Lung (tissue), 17 donors: ENCODE measurements at places on chromosomes 4 and X. TPM values are rescaled to one million over a fixed set of nuclear protein-coding genes. Genes with fewer than 3 reads are reported as not detected.
A peak's percentile ranks its signal among the peaks of the same experiment; 100 is the strongest.

The SLITRK4 gene
- 0.52 TPM for total RNA-seq

The KANTR gene
- 10.7 TPM for total RNA-seq

The TEX13C gene
- total RNA-seq = not detected

The DDX53 gene
- total RNA-seq = not detected

The DOK7 gene
- 2.7 TPM for total RNA-seq

DNA sequence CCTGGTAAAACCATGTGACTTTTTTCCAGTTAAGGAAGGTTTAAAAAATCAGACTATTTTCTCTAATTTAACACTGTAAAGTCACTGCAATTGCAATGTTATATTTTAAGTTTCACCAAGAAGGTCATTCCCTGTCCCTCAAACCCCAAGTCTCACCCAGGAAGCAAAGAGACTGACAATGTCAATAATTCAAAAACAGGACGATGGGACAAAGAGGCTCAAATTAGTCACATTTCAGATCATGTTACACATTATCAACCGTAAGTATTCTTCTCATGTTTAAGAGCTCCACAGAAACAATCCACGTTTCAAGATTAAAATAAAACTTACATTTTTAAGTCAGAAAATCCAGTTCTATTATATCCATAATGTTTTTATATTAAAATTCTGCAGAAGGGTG, 13.2 kb downstream of the SHISA3 start:
- DNase-seq = no peak
- no peak overlapping the region for H3K27ac ChIP-seq
- no peak overlapping the region for H3K4me3 ChIP-seq
- H3K36me3 ChIP-seq = no peaks in the 10 kb centered on the region
- H3K27me3 ChIP-seq = no peaks in the 10 kb centered on the region

DNA sequence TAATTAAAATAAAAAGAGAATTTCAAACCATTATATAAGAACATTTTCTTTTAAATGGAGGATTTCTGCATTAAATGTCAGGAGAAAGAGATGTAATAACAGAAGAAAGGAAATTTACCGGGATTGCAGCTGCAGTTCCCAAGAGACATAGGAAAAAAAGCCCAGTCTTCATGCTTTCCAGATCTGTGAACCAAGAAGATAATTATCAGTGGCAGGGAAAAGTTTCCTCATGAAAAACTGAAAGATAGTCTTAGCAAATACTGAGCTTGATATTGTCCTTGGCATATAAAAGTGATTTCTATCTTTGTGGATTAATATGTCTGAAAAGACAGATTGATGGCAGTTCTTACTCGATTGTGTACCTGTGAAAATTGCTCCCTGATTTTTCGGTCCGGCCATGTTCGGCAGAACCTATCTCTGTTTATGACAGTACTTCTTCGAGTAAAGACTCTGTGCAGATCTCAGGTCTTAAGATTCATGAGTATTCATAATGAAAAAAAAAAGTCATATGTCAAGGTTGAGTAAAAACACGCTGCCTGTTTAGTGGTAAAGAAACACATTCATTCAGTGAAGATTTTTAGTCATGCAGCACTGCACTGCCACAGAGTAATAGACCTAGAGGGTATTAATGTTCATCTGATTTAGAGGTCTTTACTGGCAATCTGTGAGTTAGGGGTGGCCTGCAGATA, 29.6 kb downstream of the SPARCL1 start:
- H3K27ac ChIP-seq = peak overlapping the region; percentile 60
- H3K4me1 ChIP-seq = peaks cover 4% of the 10 kb centered on the region
- no peaks in the 10 kb centered on the region for H3K27me3 ChIP-seq
- H3K36me3 ChIP-seq = peaks cover 12% of the 10 kb centered on the region

DNA sequence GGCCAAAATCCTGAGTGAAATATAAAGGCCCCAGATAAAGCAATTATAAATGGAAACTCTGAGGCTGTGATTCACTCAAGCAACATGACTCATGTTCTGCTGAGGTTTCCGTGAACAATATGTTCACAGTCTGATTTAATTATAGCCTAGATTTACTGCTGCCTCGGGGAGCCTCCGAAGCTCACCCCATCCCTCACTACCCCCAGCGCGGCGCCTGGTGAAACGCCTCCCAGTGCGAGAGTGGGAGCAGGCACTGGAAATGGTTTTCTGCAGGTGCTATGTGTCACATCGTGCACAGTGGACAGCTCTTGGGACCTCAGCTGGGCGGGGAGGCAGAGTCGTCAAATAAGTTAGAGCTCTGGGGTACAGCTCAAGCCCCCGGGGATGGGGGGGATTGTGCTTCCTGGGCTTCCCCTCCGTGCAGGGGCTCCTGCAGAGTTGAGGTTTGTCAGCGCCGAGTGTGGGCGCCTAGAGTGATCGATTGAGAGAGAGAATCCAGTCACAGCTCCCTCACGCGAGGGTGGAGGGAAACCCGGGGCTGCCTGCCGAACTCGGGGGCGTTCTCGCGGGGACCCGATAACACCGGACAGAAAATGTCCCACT, 110.6 kb downstream of the PHKA2 start:
- H3K27ac ChIP-seq = peak overlapping the region; percentile 94
- H3K27me3 ChIP-seq = no peaks in the 10 kb centered on the region
- no peak overlapping the region for H3K4me3 ChIP-seq
- DNase-seq = no peak

DNA sequence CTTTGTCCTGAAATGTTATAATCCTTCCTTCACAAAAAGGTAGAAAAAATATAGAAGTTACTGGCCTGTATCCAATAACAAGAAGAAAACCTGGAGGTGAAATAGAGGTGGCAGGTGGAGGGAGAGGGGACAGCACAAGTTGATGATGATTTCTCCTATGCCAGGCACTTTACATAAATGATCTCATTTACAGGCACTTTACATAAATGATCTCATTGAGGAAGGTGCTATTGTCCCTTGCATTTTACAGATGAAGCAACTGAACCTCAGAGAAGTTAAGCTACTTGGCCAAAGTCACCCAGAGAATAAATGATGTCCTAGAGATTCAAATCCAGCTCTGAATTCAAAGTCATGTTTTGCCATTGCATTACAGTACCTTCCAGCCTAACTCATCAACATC, 7.1 kb upstream of the OPHN1 start:
- no peak overlapping the region for H3K4me3 ChIP-seq
- no peaks in the 10 kb centered on the region for H3K36me3 ChIP-seq
- no peak overlapping the region for H3K27ac ChIP-seq
- no peaks in the 10 kb centered on the region for H3K4me1 ChIP-seq
- H3K27me3 ChIP-seq = no peaks in the 10 kb centered on the region
- no peak for DNase-seq

GRCh38 chrX:9458516-9459078, 6.3 kb upstream of the TBL1X start:
- H3K36me3 ChIP-seq = no peaks in the 10 kb centered on the region
- peaks cover 4% of the 10 kb centered on the region for H3K4me1 ChIP-seq
- DNase-seq = no peak

DNA sequence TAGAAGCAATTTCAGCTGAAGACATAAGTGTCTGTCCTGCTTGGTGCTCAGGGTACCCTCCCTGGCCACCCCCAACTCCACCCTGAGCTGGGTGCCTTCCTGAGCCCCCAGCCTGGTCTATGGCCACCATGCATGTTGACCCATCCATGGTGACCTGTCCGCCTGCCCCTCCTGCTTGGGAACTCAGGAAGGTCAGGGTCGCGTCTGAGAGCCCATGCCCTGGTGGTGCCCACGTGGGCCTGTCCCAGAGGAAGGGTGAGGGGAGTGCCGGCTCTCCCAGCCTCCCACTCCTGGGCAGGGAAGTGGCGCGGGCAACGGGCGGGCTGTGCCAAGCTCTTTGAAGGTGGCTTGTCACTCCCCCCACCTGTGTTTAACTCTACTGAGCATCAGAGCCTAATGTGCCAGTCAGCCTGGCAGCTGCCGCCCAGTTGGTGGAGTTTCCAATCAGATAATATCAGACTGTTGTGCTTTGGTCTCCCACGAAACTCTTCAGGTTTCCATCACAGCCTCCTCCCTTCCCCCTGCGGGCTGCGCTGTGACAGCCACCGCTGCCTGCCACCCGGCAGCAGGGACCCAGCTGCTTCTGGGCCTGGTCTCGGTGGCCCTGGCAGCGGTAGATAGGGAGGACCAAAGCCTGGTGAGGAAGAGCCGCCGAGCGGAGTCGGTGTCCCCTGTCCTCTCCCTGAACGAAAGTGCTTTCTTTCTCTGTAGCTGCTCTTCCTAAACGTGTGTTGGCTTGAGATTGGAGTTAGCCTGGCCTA, 4.8 kb downstream of the SH3BP2 start:
- H3K27ac ChIP-seq = peak overlapping the region; percentile 95
- peaks cover 50% of the 10 kb centered on the region for H3K4me1 ChIP-seq
- no peaks in the 10 kb centered on the region for H3K36me3 ChIP-seq
- no peak overlapping the region for H3K4me3 ChIP-seq
- no peaks in the 10 kb centered on the region for H3K27me3 ChIP-seq

DNA sequence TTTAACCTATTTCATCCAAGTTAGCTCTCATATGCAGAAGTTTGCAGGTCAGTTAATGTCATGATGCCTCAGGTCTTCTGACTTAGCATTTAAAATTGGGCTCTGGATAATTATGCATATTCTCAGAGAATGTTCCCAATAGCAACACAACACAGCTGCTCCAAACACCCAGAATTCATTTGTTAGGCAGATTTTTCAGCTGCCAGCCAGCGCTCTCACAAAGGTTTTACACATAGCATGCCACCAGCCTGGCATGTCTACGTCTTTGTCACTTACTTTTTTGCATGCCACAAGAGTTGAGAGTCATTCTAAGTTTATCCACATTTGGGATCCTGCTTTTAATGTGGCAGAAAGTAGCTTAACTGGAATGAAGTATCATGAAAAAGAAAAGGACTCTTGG, 84.8 kb downstream of the LIMCH1 start:
- H3K27me3 ChIP-seq = no peaks in the 10 kb centered on the region
- H3K27ac ChIP-seq = no peak overlapping the region
- H3K4me1 ChIP-seq = peaks cover 1% of the 10 kb centered on the region

DNA sequence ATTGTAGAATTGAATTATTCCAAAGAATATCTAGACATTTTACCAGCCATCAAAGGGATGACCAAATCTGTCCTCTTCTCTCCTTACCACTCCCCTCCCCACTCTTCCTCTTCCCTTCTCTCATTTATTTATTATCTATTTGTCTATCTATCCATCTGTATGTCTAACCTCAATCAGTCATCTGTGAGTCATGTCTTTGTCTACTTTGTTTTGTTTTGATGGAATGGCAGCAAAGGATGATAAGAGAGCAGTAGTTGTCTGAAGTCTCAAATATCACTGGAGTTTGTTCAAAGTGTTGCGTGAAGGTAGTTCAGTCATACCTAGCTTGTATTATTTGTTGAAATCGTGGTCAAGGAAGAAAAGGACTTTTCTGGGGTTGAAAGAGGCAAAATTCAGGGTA, 34.7 kb upstream of the PGRMC2 start:
- no peaks in the 10 kb centered on the region for H3K4me1 ChIP-seq
- no peaks in the 10 kb centered on the region for H3K27me3 ChIP-seq
- no peaks in the 10 kb centered on the region for H3K36me3 ChIP-seq
- H3K27ac ChIP-seq = no peak overlapping the region

GRCh38 chrX:30948626-30949025, 59.6 kb upstream of the TAB3 start:
- DNase-seq = peak; percentile 1
- H3K27ac ChIP-seq = no peak overlapping the region
- peaks cover 5% of the 10 kb centered on the region for H3K27me3 ChIP-seq
- no peaks in the 10 kb centered on the region for H3K4me1 ChIP-seq
- no peak overlapping the region for H3K4me3 ChIP-seq
- no peaks in the 10 kb centered on the region for H3K36me3 ChIP-seq

DNA sequence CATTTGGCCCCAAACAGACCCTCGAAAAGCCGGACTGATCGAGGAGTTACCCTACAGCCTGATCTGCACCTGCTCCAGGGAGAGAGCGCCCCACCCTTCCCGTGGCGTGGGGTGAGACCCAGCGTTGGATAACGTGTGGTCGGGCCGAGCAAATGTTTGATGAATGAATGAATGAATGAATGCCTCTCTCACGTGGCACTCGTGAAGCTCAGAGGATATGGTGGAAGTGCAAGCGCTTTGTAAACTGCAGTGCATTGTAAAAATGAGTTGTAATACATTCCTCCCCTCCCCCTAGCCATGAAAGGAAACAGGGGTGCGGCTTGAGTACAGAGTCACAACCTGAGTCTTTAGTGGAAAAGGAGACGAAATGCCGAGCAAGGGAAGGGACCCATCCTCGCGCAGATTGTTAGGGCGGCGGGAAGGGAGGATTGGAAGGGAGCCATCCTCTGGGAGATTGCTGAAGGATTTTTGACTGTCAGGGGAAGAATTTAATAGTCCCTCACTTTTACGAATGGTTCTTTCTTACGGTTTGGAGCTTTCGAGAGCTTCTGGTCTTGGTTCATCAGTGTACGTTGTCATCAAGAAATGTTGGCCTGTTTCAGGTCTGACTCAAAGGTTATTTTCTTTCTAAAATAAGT, 772 bp upstream of the FBXW7 start:
- no peaks in the 10 kb centered on the region for H3K27me3 ChIP-seq
- peak overlapping the region; percentile 78 for H3K4me3 ChIP-seq
- peaks cover 7% of the 10 kb centered on the region for H3K36me3 ChIP-seq
- DNase-seq = peak; percentile 64
- peaks cover 8% of the 10 kb centered on the region for H3K4me1 ChIP-seq
- H3K27ac ChIP-seq = peak overlapping the region; percentile 94

DNA sequence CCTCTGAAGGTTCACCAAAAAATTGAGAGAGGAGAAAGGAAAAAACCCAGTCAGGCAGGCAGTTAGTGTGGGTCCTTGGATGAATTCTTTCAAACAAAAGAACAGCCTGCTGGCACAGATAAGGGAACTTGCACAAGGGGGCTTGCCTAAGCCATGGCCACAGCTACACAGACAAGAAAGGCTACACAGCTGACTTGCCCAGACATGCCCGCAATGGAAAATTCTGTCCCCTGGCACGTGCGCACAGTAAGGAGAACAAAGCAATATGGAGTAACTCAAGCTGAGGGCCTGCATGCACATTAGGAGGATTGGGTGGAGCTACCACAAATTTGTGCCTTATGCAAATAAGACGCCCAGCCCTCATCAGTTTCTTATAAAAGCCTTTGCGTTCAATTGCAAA, 512.5 kb upstream of the HTR2C start:
- H3K4me1 ChIP-seq = no peaks in the 10 kb centered on the region
- H3K27me3 ChIP-seq = no peaks in the 10 kb centered on the region
- no peak overlapping the region for H3K4me3 ChIP-seq
- H3K27ac ChIP-seq = no peak overlapping the region
- H3K36me3 ChIP-seq = no peaks in the 10 kb centered on the region

DNA sequence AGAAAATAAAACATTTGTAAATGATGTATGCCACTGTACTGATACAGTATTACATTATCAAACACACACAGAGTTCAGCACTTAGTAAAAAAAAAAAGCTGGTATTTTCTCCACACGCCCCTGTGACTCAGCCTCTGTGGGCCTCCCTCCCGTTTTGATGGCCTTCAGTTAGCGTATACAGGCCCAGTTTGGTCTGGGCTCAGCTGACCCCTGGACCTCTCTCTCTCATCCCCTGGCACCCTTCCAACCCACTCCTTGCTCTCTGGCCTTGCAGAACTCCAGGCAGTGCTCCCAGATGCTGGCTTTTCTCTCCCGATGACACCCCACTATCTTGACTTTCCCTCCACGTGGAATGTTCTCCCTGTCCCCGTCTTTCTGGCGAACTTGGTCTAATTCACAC, 89.0 kb upstream of the LIMCH1 start:
- no peaks in the 10 kb centered on the region for H3K27me3 ChIP-seq
- peaks cover 17% of the 10 kb centered on the region for H3K4me1 ChIP-seq
- no peaks in the 10 kb centered on the region for H3K36me3 ChIP-seq
- no peak overlapping the region for H3K27ac ChIP-seq
